ENCODE measurements at places on chromosomes 5 and 9.

- no peak for DNase-seq
Observed at GRCh38 chr9:33818847-33819500, 2.0 kb downstream of the UBE2R2 start.

DNA sequence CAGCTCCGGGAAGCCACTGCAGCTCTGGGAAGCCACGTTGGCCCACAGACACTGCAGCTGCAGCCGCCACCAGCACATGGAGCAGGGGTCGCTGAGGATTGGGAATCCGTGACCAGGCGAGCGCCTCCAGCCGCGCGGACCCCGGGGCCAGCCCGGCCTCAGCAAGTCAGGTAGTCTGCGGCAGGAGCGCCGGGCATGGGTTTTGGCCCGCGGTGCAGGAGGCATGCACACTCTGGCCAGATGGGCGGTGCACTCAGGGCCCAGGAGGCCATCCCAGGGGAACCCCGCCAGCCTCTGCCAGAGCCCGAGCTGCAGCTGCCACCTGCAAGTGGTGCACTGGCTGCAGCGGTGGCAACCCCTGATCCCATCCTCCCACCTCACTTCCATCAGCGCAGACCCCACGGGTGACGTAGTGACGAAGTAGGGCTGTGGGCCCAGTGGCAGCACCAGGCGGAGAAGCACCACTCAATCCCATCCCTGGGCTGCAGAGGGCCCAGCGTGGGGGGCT is 368.3 kb upstream of the SPATA31A5 start:
- DNase-seq, result no peak

DNA sequence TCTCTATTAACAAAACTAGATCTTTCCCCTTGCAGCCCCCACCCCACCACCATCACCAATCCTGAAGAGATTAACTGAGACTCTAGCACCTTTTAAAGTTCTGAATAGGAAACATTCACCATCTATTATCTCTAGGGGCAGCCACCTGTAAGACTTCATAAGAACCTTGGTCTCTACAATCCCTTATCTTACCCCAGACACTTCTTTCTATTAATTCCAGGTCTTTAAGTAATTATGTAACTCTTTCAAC is 180.2 kb upstream of the FBXL17 start:
- DNase-seq, result no peak

GRCh38 chr9:132820169-132820944 is 57.7 kb downstream of the AK8 start:
- DNase-seq, result no peak

DNA sequence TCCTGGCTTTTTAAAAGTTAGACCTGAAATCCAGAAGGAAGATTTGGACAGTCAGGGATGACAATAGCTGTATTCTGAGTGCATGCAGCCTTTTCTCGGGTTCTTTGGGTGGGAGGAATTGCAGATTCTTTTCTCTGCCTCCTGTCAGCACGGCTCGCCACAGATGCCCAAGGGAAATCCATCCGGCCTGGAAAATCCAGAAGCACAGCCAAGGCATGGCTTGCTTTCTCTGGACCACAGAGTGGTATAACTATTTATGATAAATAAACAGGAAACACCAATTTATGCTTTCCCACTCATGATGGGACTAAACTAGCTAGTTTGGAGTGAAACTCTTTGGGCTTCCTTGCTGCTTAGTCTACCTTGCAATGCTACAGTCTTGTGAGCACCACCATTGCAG is 59.1 kb downstream of the C9orf152 start:
- DNase-seq, result no peak

GRCh38 chr9:95626885-95627558 is 110.3 kb upstream of the PTCH1 start:
- DNase-seq, result no peak

- no peak for DNase-seq
Observed at GRCh38 chr5:126358525-126358924, 64.7 kb upstream of the GRAMD2B start.

- DNase-seq, result no peak
Observed at GRCh38 chr5:17018871-17019270, 82.8 kb upstream of the MYO10 start.

DNA sequence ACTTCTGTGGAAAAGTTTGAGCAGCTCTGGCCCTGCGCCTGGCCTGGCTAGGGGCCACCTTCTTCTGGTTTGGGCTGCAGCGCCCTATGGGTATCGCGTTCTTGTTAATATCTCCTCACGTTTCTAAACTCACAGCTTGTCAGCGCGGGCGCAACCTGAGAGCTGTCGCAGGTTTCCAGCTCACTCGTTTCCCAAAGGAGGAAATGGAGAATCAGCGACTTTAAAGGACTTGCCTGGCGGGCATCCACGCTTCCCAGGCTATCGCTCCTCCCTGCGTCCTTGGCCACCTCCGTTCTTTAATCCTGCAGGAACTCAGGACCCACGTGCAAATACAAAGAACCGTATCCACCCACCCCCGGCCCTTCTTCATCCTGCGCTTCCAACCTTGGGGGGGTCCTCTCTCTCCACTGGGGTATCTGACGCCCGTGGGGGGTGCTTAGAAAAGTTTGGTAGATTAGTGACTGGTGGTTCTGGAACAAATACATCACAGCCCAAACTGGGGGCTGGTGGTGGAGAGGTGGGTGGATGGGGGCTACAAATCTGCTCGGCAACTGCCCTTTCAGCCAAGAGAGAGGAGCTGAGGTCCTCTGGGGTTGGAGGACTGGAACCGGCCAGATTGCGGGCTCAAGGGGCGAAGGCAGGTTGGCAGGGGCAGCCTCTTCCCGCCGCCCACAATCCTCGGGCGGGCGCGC is 578 bp upstream of the PSAT1 start:
- DNase-seq, result no peak

GRCh38 chr5:60256546-60256945 is 363.0 kb upstream of the PDE4D start:
- DNase-seq, result no peak

DNA sequence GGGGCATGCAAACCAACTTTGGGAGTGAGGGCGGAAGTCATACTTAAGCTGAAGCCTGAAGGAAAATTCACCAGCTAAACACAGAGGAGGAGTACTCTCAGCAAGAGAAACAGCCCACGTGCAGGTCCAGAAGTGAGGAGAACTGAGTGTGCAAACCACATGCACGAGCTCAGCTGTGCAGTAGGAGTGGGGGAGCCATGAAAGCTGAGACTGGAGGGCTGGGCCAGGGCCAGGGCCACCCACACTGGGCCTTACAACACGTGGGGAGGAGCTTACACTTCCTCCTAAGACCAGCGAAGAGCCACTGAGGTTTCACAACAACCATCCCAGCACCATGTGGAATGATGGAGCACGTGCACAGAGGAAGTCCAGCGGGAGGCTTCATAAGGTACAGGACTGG is 9.3 kb upstream of the WWC1 start:
- no peak for DNase-seq

GRCh38 chr9:36401164-36401740 is 1.2 kb upstream of the RNF38 start:
- DNase-seq, result peak; percentile 54

DNA sequence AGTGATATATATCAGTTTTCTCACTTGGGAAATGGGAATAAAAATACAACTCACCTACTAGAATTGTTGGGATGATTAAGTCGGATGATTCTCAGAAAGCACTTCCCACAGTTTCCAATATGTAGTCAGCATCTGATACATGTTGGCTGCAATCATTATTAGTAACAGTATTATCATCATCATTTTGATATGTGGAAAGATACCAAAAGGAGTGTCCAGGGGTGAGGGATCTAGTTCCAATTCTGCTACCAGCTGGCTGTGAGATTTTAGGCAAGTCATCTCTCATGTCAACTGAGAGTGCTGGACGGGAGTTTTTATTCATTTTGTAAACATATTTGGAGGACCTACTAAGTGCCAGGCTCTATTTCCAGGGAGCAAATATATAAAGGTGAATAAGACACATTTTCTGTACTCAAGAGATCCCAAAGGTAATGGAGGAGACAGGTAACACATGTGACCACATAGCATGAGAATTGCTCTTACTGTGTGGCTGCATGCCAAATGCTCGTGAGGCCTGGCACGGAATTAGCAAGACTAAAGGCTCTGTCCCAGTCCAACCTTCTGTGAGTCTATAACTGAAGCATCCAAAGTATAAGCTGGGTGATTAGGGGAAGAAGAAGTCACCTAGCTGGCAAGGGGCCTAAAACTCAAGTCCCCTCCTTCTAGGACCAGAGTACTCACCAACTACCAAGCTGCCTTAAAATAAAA is 83.0 kb downstream of the GRIA1 start:
- DNase-seq, result no peak

GRCh38 chr5:40401284-40402006 is 278.3 kb upstream of the PTGER4 start:
- no peak for DNase-seq

DNA sequence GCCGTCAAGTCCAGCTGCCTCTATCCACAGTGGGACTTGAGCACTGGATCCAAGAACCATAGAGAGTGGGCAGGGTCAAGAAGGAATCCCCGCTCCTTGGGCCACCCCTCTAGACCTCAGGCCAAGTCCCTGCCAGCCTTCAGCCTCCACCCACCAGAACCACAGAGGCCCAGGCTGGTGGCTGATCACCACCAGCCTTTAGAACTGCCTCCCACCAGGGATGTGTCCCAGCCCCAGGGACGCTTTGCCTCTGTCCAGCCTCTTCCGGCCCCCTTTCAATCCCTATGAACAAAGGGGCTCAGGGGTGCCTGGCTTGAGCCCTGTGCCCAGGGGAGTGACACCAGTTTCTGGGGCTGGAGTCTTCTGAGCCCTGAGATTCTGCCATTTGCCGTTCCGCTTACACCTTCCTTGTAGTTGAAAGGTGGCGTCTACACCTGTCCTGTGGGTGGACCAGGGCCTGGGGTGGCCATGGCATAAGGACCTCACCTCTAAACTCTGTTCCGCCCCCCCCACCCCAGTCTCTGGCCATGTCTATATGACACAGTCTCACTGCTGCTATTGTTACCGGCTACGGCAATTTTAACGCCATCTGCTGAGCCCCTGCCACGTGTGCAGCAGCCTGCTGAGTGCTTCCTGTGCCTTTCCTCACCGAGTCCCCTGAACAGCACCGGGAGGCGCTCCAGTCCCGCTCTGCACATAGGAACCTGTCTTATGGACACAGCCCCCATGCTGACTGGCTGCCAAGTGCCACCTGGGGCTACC is 35.7 kb upstream of the ORM1 start:
- DNase-seq, result no peak

- no peak for DNase-seq
Observed at GRCh38 chr5:60208716-60209115, 315.2 kb upstream of the PDE4D start.

DNA sequence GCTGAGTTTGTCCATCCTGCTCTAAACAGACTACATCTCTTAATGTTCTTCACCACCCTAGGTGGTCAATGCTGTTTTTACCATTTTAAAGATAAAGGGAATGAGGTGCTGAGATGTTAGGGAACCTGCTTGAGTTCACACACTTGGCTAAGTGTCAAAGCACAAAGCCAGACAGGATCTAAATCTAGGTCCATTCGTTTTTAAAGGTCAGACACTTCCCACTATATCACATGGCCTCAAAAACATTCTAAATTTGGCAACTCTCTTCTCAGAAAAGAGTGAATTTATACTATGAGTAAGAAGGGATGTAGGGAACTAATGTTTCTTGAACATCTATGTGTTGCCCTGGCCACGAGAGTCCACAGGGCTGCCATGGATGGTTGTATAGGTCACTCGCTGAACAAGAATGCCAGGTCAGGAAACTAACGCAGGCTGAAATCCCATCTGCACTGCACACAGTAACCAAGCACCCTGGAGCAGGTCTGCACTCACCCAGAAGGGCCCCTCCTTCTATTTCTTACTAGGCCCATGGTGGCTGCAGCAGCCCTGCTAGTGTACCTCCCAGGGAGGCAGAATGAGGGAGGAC is 213.0 kb downstream of the SPOCK1 start:
- no peak for DNase-seq

- DNase-seq, result no peak
Observed at GRCh38 chr9:129072171-129072570, 8.7 kb upstream of the DOLPP1 start.

GRCh38 chr5:173848986-173849596 is 39.1 kb upstream of the CPEB4 start:
- DNase-seq, result no peak

- no peak for DNase-seq
Observed at GRCh38 chr5:53425687-53426511, 54.5 kb upstream of the FST start.

DNA sequence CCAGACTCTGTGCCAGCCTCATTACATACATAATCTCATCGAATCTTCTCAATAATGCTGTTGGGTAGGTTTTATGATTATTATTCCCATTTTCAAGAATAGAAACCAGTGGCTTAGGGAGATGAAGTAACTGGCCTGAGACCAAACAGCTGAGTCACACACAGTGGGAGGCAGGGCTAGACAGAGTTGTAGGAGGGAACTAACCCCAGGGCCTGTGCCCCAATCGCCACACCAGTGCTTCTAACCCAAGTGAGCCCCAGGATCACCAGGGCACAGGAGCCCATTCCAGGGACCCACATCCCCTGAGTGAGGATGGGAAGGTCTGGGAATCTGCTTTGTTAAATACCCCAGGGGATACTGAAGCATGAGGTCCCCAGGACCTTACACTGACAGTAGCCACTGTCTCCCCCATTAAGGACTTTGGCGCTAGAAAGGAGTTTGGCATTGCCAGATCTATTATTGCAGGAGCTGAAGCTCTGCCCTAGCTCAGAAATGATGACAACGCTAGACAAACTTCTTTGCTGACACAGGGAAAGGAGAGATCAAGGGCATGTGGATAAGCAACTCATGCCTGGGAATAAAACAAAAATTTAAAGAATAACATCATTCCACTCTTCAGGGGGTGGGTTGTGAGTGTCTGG is 63.8 kb upstream of the PPARGC1B start:
- no peak for DNase-seq

DNA sequence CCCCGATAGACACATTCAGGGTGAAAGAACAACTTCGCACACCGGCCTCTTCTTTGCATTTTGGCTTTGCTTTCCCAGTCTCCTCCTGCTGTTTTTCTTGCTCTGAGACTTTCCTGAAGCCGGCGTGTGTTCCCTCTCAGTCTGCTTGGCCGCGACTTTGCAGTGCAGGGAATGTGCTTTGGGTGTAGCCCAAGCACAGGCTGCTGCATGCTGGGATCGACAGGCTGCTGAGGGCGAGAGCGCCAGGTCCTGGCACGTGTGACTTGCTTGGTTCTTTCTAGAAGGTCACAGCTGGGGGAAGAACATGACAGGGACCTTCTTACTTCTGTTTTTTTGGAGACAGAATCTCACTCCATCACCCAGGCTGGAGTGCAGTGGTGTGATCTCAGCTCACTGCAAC is 40.6 kb downstream of the TENT4A start:
- no peak for DNase-seq

GRCh38 chr5:132070460-132071337 is 2.9 kb upstream of the CSF2 start:
- DNase-seq, result no peak

GRCh38 chr5:177490992-177491391 is 6.4 kb downstream of the PDLIM7 start:
- DNase-seq, result no peak

DNA sequence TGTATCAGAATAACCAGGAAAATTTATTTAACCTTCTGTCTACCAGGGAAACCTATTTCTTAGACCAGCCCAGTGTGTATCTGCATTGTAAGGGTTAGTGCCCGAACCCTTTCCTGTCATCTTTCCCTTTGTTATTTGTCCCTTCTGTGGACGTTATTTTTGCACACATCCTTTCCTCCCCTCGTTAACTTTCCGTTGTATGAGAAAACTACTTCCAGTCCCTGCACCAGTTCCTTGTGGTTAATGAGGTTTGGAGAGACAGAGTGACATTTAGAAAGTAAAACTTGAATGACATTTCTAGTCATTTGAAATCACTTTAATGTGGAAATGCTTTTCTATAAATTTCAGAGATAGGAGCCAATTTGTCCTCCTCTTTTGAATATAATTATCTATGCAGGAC is 4.3 kb upstream of the IFNB1 start:
- DNase-seq, result no peak

Measured in Panc1 (cell line).